CD4-positive, alpha-beta memory T cell (primary cell): ENCODE measurements at places on chromosomes 12 and 14.
A peak's percentile ranks its signal among the peaks of the same experiment; 100 is the strongest.

- DNase-seq: no peak
Observed at GRCh38 chr14:74985028-74985310, 17.8 kb upstream of the EIF2B2 start.

- DNase-seq: no peak
Observed at GRCh38 chr12:4285070-4285469, 11.5 kb downstream of the CCND2 start.

DNA sequence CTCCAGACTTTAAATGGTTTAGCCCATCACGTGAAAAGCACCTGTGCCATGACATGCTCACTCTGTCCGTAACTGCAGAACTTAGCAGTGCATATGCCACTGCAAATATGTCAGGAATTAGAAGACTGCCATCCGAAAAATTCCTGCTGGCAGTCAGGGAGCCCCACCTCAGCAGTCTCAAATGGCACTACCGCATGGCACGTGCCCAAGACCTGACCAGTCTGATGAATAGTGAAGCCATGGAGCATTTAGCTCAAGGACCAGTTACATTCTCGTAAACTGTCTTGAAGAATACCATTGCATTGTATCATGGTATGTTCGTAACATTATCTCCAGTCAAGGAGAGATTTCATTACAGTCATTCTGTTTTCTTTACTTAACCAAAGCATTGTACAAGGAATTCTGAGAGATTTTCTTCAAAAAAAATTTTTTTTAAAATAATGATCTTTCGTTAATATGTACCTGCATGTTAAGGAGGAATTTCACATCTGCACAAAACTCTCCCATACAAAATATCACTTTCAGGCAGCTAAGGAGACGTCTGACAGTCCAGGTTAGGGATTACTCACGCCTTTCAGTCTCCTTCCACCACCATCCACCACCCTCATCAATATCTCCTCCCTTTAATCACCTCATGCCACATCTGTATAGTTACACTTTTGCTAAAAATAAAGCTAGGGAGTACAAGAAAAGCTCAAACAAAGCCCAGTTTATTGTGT, 138.5 kb downstream of the ANO2 start:
- DNase-seq: no peak

- DNase-seq: no peak
Observed at GRCh38 chr12:25689996-25690501, 137.0 kb upstream of the LMNTD1 start.

DNA sequence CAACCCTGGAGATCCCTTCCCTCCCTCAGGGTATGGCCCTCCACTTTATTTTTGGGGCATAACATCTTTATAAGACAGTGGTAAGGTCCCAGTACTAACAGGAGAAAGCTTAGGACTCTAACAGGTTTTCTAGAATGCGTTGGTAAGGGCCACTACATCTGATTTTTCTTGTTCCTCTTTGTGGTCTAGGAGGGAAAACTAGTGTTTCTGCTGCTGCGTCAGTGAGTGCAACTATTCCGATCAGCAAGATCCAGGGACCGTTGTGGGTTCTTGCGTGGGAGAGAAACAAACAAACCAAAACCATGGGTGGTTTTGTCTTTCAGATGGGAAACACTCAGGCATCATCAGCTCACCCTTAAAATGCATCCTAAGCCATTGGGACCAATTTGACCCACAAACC, 123.6 kb upstream of the SLC16A7 start:
- no peak for DNase-seq

DNA sequence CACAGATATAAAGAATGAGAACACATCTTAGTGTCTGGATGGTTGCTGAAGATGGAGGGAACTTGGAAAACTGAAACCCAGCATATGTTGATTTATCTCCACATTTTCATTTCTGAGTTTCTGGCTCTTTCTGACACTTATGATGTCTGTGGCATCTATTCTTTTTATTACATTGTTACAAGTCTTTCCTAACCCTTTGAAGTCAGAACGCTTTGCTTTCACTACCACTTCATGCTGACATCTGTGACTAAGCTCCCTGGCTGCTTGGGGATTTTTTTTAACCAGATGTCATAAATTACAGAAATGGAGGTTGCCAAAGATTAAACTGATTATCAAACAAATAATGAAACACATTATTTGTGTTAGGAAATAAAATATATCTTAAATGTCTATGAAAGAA, 188.7 kb downstream of the KITLG start:
- DNase-seq: no peak

DNA sequence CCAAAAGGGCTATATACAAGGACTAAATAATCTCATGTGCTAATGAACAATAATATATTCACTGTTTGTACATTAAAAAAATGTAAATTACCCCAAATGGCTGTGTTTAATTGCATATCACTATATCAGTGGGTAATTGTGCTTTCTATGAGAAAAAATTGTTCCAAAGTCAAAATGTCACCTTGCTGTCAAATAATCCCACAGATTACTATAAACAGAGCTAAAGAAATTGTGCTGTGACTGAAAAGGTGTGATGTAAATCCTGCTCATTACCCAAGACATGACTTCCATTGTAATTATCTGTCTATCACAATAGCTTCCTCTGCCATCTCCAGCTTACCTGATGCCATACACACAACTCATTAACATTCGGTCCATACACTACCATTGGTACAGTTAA, 70.3 kb downstream of the ATP23 start:
- no peak for DNase-seq

DNA sequence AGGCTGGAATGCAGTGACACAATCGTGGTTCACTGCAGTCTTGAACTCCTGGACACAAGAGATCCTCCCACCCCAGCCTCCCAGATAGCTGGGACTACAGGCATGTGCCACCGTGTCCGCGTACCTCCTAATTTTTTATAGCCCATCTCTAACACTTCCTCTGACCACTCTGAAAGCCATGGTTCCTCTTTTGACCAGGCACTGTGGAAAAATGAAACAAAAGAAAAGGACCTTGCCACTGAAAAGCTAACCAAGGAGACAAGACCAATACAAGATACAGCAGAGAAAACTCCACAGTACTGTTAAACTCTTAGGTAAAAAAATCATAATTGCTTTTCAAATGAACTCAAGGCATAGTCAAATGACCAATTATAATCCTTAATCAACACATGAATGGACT, 233.3 kb downstream of the NEDD1 start:
- no peak for DNase-seq

DNA sequence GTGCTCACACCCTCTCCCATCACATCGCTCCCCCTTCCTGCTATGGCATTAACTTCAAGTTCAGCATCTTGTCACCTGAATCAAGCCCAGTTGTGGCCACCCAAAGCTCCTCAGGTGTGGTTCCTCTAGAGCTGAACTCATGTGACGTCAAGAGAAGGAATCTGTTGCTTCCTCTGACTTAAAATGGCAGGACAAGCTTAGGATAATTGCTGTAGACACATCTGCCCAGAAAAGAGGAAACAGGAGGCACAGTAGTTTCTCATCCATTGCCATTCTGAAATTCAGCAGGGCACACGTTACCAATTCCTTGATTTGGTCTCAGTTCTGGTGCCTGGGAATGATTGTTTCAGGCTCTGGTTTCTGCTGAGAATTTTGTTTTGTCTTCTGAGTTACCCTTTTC, 52.1 kb downstream of the RCOR1 start:
- DNase-seq: no peak

- DNase-seq: no peak
Observed at GRCh38 chr14:101290611-101291010, 270.7 kb upstream of the DIO3 start.

- no peak for DNase-seq
Observed at GRCh38 chr12:62116986-62117385, 143.2 kb upstream of the USP15 start.

DNA sequence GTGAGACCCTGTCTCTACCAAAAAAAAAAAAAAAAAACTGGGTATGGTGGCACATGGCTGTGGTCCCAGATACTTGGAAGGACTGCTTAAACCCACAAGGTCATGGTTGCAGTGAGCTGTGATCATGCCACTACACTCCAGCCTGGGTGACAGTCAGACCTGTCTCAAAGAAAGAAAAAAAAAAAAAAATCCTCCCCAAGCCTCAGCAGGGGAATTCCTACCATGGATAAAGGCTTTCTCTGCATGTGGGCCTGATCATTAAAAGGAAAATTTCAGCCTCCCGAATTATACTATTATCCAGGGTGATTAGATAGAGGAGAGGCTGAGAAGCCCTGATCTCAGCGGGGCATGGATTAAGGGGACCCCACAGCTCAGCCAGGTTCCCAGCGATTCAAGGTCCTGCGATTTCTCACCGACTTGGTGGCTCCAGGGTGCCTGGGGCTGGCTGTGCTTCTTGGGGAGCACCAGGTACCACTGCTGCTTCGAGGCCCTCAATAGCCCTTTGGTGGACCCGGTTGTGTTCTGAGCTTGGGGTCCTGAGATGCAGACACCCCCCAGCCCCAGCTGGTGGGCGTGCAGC, 5.6 kb downstream of the SH2B3 start:
- peak; percentile 60 for DNase-seq

DNA sequence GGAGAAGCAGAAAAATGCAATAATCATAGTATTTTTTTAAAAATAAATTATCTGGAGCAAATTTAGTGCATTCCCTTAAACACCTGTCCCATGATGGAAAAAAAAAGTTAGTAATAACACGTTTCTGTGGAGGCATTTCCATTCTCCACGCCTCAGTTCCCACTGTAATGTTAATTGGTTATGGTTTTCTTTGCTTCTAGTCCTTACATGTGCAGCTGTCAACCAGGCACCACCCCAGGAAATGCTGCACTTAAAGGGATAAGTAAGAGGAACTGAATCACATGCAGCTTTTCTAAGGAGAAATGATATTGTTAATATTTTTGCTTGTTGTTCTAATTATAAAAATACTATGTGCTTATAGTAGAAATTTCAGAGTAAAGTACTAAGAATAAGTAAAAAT, 240.3 kb downstream of the ZFP36L1 start:
- no peak for DNase-seq

GRCh38 chr12:25876383-25877045, 82.0 kb upstream of the RASSF8 start:
- DNase-seq: no peak

DNA sequence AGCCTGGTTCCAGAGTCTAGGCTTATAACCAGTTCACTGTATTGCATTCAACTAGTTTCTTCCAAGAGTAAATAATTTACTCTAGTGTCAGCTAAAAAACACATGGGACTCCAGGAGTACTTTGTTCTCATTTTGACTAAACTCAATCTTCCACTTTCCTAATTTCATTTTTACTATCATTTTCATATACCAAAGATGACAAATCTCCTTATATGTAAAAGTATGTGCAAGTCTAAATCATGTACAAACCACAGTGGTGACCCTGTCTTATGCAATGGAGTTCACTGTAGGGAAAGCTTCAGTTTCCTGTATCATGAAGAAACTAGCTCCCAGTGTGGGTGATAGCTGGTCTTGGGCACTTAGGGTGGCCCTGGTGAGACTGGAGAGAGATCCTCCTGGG, 151.6 kb downstream of the HELB start:
- DNase-seq: no peak

DNA sequence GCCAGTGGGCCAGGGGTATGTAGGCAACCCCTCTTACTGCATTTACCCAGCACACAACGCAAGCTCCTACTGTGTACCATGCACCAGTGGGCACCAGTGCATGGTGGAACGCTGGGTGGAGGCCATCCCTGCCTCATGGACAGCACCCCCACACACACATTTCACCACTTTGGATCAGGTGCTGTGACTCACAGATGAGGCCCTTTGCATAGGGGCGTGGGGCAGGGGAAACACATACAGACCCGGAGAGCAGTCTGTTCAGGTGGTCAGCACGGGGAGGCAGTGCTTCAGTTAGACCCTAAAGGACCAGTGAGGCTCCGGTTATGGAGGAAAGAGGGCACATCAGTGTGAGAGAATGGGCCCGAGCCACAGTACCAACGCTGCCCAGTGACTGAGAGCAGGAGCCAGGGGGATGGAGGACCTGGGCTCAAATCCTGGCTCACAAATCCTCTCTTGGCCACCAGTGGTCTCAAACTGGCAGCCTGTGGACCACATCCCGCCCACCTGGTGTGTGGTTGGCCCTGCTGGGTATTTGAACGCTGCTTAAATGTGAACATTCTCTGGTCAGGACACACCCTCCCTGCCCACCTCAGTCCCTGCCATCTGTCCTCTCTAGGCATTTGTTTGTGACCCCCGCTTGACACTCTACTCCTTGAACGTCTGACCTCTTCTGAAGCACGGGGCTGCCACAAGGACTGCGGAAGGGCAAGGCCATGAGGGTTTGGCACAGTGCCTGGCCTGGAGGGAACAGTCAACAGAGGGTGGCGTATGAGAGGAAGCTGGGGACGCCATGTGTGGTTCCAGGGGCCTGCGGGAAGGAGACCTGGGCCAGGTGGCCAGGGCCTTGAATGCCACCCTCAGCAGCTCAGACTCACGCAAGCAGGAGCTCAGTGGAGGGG, 46.7 kb downstream of the FAM222A start:
- DNase-seq: no peak

DNA sequence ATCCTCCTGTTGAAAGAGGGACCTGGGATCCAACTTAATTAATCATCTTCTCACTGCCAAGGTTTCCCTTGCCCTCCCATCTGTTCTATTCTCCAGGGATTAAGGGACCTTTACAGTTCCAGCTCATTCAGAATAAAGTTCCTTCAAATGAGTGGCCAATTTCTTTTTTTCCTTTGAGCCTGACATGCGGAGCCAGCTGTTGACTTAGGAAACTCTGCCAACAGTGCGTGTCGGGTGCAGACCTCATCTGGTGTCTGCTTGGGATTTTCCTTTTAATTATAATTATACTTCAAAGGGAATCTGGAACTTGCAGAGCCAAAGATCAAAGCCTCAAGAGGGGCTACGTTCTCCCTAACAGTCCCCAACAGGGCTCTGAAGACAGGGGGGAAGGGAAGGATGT, 64.8 kb downstream of the CCDC60 start:
- DNase-seq: no peak

GRCh38 chr12:97181571-97182265, 274.7 kb downstream of the NEDD1 start:
- DNase-seq: no peak

DNA sequence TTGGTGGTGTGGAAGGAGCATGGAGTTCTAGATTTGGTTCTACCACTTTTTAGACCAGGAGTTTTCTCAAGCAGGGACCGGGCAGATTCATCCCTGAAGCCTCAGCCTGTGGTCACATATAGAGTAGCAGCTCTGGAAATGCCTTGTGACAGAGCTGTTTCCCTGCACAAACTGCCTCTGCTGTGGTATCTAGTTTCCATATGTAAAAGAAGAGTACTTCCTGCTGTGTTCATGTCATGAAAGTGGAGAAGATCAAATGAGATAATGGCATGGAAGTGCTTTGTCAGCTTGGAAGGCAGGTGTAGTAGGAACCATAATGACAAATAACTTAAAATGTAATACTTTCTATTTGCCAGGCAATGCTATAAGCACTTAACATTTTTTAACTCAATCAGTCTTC, 26.1 kb downstream of the OTUB2 start:
- no peak for DNase-seq

GRCh38 chr12:93580682-93581081, 8.2 kb downstream of the SOCS2 start:
- no peak for DNase-seq

DNA sequence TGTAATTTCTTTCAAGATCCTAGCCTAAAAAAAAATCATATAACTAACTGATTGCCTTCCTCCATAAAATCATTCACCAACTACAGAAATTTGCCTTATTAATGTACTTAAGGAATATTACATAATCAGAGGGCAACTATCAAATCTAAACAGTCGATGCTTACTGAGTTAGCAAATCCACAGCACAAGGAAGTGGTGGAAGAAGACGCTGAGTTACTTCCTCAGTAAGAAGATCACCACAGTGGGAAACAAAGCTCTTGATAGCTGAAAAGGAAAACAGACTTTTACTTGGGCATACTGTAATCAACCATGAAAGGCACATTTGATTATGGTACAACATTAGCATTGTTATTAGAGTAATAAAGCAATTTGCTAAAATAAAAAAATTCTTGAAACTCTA, 48.7 kb downstream of the HEATR5A start:
- no peak for DNase-seq
